ENCODE measurements at places on chromosomes 1 and 21.
A peak's percentile ranks its signal among the peaks of the same experiment; 100 is the strongest.

DNA sequence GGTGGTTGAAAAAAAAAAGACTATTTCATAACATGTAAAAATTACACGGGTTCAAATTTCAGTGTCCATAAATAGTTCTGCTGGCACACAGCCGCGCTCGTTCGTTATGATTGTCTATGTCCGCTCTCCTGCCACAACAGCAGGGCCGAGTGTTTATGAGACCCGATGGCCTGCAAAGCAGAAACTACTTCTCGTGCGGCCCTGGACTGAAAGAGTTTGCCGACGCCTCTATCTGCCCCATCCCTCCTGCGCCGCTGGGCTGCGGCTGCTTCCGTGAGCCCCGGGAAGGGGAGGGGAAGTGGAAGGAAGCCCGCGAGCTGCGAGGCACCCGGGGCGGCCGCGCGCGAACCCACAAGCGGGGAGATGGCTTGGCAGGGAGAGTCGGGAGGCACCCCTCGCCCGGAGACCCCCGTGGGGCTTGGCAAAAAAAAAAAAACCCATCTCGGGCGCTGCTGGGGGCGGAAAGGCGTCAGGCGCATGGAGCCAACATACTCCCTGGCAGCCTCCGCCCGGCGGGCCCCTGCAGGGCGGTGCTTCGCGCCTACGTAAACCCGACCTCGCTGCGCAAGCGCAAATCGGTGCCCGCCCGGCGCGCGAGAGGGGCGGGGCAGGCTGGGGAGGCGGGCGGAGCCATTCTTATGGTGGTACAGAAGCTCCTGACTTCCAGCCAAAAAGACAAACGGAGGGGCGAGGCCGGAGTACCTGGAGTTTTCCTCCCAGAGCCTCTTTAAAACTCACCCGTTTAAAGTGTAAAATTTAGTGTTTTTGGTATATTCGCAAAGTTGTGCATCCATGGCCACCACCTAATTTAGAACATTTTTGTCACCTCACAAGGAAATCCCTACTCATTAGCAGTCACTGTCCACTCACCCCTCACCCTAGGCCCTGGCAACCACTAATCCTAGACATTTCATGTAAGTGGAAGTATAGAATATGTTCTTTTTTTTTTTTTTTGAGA lies 8.3 kb downstream of the SLC27A3 start:
- DNase-seq, result peak; percentile 91

DNA sequence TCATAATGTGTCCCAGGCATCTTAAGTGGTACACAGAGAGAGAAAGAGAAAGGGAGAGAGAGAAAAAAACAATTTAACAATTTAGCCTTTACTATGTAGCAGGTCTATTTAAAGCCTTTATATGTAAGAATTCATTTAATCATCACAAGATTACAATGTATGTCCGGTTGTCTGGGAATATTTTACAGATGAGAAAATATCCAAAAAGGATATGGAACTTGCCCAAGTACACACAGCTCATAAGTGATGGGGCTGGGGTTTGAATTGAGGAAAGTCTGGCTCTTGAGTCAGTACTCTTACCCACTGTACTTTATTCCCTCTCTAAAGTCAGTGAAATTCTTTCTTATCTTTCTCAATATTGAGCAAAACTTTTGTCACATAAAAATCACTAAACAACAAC lies 104.6 kb downstream of the LYPLAL1 start:
- DNase-seq, result no peak

GRCh38 chr1:110308247-110308646 lies 30.9 kb upstream of the RBM15 start:
- peak; percentile 90 for DNase-seq

- no peak for DNase-seq
Observed at GRCh38 chr1:234776256-234776875, 166.4 kb upstream of the IRF2BP2 start.

GRCh38 chr1:3688356-3689137 lies 36.2 kb downstream of the TP73 start:
- no peak for DNase-seq

DNA sequence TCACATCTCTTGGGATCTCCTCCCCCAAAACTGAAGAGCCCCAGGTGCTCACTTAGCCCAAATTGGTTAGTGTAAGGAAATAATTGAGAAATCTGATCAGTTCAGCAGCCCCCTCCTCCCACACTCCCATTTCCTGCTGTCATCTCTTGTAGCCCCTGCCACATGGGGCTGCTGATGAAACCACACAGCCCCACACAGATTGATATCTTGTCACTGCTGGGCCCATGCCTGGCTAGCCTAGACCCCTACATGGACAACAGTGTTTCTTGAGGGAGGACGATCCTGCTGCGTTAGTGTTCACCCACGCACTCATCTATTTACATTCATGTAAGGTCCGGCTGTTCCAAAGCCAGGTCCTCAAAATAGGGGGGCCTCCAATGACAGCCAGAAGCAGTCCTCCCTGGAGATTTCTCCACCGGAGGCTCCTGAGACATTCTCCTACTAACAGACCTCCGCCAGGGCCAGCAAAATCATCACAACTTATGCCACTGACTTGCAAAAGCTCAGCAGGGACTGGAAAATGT lies 23.9 kb upstream of the RXRG start:
- no peak for DNase-seq

DNA sequence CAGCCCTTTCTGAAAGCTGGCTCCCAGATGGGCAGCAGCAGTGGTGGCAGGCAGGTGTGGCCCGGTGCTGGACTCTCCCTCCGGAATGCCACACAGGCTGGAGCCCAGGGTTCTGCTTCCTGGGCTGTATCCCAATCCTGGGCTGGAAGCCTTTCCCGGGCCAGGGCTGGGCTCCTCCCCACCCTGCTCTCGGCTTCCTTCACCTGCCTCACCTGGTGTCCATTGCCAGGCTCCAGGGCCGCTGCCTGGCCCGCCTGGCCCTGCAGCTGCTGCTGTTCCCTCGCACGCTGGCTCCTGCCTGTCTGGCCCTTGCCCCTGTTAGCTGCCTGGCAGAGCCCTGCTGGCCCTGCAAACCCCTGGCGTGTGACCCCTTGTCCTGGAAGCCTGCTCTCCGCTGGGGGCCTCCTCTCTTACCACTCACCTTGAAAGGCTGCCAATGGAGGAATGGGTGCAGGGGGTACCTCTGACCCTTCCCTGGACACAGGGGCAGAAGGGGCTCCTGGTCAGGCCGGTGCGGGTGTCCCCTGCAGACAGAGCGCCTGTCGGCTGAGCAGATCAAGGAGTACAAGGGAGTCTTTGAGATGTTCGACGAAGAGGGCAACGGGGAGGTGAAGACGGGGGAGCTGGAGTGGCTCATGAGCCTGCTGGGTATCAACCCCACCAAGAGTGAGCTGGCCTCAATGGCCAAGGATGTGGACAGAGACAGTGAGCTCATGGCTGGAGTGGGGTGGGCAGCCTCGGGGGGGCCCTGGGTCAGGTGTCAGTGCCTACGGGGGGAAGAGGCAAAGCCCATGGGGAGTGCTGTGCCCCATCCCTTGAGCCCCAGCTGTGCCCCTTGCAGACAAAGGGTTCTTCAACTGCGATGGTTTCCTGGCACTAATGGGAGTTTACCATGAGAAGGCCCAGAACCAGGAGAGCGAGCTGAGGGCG lies 1.1 kb downstream of the CALML6 start:
- no peak for DNase-seq

DNA sequence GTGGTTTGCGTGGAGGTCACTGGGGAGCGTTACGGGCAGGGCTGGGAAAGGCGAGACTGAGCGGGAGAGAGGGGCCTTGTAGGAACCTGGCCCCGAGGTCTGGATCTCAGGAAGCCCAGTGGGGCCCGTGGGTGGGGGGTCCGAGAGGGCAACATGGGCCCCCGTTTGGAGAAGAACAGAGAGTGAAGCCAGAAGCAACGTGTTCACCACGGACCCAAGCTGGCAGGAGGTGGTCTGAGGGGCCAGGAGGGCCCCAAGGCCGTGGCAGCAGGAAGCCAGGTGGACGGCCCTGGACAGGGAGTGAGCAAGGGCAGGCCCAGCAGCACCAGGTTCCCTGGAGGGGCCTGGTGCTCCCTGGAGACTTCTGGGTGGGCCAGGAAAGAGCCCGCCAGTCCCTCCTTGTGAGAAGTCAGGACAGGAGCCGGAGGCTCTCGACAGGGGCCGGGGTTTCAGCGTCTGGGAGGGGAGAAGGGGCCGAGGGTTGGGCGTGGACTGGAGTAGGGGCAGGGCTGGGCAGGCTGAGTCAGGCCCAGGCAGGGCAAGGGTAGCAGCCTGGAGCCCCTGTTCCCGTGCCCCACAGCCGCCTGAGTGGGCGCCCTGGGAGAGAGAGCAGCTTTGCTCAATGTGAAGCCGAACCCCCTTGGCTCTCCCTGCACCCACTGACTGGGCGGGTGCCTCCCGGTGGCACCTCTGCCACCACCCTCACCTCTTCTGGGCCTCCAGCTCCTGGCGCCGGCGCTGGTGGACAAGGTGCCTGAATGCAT lies 33.5 kb downstream of the CFAP74 start:
- DNase-seq, result no peak

GRCh38 chr1:34070201-34070836 lies 94.7 kb downstream of the CSMD2 start:
- no peak for DNase-seq

DNA sequence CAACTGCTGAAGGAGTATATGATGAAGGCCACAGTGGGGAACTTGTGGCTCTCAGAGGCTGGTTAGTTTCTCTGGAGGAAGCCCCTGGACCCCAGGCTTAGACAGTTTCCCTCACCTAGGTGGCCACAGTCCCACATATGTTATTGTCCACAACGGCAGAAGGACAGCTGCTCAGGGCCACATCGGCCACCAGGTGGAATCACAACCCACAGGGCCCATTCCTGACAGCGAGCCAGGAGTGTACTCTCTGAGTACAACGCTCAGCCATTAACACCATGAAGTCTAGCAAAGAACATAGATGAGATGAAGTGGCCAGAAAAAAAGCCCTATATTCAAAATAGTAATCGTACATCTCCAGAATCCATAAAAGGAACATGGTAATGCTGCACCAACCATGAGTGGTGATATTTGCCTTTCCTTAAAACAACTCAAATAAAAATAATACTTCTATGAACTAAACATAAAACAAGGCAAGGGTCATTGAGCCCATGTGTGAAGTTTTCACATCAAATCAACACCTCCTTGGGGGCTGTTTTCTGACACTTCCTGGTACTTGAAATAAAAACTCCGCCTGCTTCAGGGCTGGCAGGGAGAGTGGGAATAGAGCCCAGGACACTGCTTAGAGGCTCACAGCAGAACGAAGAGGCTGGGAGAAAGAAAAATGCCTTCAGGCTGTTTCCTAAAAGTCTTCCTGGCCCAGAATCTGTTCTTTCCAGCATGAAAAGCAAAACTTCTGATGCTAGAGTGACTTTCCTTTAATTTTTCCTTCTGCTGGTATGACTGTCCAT lies 383.3 kb downstream of the HHAT start:
- DNase-seq, result no peak

GRCh38 chr1:182374101-182374834 lies 17.3 kb downstream of the GLUL start:
- DNase-seq, result no peak

DNA sequence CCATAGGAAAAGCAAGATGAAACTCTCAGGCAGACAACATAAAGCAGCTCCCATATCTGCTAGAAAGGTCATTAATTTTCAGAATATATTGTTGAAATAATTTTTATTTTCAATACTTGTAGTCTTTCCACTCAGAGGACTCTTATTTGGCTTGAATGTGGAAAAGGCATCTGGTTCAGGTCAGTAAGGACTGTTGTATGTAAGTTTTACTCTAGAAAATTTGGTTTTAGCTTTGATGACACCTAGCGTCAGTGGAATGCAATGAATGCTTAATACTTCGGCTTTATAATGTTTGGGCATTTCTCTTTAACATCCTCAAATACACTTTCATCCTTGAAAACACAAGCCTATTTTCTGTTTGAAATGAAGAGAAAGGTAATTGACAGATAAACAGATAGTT lies 63.3 kb downstream of the LRRC40 start:
- peak; percentile 45 for DNase-seq

GRCh38 chr21:38327984-38328383 lies 71.2 kb downstream of the KCNJ15 start:
- peak; percentile 48 for DNase-seq

GRCh38 chr1:58884706-58885661 lies 101.1 kb upstream of the JUN start:
- no peak for DNase-seq

DNA sequence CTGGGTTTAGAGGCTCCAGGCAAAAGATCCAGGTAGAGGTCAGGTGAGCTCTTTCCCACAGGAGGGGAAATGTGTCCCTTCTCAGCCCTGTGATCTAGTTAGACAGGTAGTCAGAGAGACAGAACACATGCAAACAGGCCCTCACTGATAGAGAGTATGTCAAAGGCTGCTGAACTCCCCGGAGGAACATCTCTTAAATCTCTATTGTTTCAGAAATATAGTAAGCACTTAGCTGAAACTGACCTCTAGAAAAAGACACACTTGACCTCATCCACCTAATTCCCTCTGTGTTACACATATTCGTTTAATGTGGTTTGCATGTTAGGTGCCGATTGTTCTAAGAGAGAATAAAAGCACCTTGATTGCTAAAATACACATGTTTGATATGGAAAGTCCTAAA lies 23.3 kb downstream of the SUSD4 start:
- DNase-seq, result no peak

- DNase-seq, result no peak
Observed at GRCh38 chr1:185914089-185914488, 179.9 kb downstream of the HMCN1 start.

DNA sequence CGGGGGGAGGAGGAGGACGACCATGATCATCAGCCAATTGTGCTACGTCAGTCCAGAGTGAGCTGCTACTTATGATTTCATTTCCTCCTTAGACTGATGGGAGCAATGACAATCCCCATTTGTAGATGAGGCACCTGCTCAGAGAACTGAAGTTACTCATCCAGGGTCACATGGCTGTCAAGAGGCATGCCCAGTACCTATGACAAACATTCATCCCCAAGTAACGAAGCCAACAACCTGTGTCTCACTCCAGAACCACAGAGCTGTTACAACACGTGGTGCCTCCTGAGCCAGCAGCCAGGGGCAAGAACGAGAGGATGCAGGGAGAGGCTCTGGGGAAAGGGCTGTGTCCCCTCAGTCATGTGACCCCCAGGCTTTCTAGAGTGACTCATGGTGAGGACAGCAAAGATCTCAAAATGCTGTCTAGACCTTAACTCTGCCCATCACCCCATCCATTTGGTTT lies 93.6 kb downstream of the SIM2 start:
- DNase-seq, result no peak

- DNase-seq, result no peak
Observed at GRCh38 chr1:156956333-156956732, 35.9 kb downstream of the LRRC71 start.

DNA sequence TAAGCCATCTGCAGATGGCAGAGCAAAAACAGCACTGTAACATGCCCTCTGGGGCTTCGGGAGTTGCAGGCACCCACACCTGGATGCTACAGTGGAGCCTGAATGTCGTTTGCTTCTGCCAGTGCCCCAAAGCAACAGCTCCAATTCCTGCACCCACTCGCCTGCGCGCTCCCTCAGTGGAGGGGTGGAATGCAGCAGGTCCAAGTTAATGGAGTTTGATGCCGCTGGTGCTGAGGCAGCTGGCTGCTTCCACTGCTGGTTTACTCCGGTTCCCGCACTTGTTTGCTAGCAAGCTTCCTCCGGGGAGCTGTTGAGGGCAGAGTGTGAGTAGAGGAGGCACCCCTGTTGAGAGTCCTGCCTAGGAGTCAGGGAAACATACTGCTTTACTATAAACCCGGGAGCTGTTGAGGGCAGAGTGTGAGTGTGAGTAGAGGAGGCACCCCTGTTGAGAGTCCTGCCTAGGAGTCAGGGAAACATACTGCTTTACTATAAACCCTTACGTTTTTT lies 584.0 kb upstream of the TMPRSS15 start:
- DNase-seq, result no peak
